ENCODE measurements at places on chromosomes 16 and 17.

GRCh38 chr16:75319513-75320411, 68.3 kb upstream of the BCAR1 start:
- peaks cover 3% of the 10 kb centered on the region for H3K27me3 ChIP-seq
- H3K4me1 ChIP-seq: peaks cover 36% of the 10 kb centered on the region
- peaks cover 7% of the 10 kb centered on the region for H3K36me3 ChIP-seq

GRCh38 chr17:32518646-32519227, 31.9 kb downstream of the CDK5R1 start:
- no peak overlapping the region for H3K4me3 ChIP-seq
- H3K36me3 ChIP-seq: no peaks in the 10 kb centered on the region
- H3K4me1 ChIP-seq: peaks cover 32% of the 10 kb centered on the region
- H3K27ac ChIP-seq: peak overlapping the region; percentile 36
- no peak for DNase-seq

DNA sequence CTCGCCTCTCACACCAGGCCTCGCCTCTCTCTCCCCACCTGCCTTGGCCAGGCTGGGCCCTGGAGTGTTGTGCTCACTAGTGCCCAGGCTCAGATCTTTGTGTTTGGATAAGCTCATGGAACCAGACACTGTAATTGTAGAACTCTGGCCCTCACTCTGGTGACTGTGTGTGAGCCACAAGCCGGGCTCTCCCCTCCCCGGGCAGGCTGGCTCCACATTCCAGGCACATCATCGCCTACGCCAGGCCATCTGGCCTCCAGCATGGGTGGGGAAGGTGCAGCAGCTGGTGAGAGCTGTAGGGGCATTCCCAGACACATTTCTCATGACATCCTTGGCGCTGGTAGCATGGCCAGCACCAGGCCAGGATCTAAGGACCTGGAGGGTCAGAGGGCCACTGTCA, 202.3 kb downstream of the RAB11FIP4 start:
- no peak overlapping the region for H3K27ac ChIP-seq
- no peaks in the 10 kb centered on the region for H3K27me3 ChIP-seq
- H3K4me1 ChIP-seq: peaks cover 12% of the 10 kb centered on the region

DNA sequence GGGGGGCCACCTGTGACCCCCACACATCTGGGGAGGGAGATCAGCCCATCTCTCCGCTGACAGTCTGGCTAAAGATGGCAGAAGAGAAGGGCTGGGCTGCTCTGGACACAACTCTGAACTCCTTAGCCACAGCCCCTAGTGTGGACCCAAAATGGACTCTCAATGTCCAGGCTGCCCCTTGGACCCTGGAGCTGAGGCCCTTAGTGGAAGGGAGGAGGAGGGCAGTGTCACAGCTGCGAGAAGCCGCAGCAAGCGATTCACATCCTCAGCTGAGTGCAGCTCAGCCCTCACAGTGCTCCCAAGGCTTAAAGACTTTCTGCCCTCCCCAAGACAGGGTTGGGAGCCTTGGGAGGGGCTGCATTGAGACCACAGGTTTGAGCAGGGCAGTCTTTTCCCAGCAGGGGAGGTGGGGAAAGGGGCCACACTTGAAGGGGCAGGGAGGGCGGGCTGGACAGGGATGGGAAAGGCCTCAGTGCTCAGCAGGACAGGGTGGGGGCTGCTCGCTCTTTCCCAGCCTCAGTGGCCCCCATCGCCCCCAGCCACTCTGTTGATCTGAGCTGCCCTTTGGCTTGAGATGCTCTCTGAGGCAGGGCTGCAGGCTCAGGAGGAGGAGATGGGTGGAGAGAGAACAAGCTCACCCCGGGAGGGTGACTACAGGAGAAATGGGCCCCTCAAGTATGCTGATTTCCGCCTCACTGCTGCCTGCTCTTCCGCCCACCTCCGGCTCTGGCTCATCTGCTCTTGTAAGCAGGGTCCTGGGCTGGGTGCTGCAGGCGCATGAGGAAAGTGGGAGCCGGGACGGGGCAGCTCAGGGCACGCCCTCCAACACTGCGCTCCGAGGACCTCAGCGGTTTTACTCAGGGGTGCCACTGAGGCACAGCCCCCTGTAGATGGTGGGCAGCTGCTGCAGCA, 50.9 kb upstream of the MTSS2 start:
- no peak for DNase-seq
- H3K4me1 ChIP-seq: peaks cover 36% of the 10 kb centered on the region
- no peak overlapping the region for H3K27ac ChIP-seq
- peaks cover 13% of the 10 kb centered on the region for H3K27me3 ChIP-seq
- H3K4me3 ChIP-seq: no peak overlapping the region
- H3K36me3 ChIP-seq: peaks cover 16% of the 10 kb centered on the region

DNA sequence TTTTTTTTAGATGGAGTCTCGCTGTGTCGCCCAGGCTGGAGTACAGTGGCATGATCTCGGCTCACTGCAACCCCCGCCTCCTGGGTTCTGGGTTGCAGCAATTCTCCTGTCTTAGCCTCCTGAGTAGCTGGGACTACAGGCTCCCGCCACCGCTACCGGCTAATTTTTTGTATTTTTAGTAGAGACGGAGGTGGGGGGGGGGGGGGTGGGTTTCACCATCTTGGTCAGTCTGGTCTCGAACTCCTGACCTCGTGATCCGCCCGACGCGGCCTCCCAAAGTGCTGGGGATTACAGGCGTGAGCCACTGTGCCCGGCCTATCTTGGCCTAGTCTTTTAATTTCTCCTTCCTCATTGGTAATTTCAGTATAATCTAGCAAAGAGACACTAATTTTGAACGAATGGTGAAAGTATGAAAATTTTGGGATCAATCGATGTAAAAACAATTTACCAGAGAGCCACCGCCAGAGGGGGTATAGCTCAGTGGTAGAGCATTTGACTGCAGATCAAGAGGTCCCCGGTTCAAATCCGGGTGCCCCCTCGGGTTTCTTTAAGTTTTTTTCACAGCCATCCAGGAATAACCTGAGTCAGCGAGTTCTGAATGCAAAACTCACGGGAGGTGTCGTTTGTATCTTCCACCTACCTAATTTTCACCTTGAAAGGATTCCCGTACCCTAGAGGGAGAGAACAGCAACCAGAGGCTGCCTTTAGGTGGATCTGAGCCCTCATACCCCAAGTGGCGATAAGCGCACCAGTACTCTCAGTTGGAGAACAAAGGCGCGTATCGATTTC, 2.5 kb upstream of the LASP1 start:
- peak overlapping the region; percentile 89 for H3K27ac ChIP-seq
- H3K4me3 ChIP-seq: peak overlapping the region; percentile 98
- peak; percentile 74 for DNase-seq

GRCh38 chr17:71296005-71296404, 824.8 kb upstream of the SOX9 start:
- H3K27ac ChIP-seq: no peak overlapping the region
- H3K27me3 ChIP-seq: no peaks in the 10 kb centered on the region
- no peak overlapping the region for H3K4me3 ChIP-seq
- no peak for DNase-seq

GRCh38 chr16:78731785-78732184, 632.3 kb downstream of the WWOX start:
- H3K36me3 ChIP-seq: no peaks in the 10 kb centered on the region
- H3K27me3 ChIP-seq: peaks cover 2% of the 10 kb centered on the region
- H3K27ac ChIP-seq: no peak overlapping the region
- H3K4me1 ChIP-seq: peaks cover 5% of the 10 kb centered on the region
- H3K4me3 ChIP-seq: no peak overlapping the region

DNA sequence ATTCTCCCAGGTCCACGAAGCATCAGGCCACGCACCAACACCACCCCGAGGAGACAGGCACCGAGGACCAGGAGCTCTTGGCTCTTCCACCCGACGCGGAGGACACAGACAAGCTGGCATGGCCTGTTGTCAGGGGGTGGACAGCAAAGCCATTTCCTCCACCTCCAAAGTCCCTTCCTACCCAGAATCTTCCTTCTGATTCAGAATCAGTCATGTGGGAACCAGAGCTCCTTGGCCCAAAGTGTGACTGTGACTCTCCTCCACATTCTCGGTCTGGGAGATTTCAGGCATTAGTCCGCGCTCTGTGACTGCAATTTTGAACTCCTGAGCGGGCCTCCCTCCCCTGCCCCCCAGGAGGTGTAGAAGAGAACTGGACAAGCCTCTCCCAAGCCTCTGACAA, 9.2 kb downstream of the DNAH17 start:
- peaks cover 3% of the 10 kb centered on the region for H3K27me3 ChIP-seq
- no peak overlapping the region for H3K27ac ChIP-seq
- DNase-seq: no peak
- H3K4me3 ChIP-seq: no peak overlapping the region
- no peaks in the 10 kb centered on the region for H3K36me3 ChIP-seq

Measured in endothelial cell (in vitro differentiated cells).